ENCODE measurements at places on chromosomes 1 and 21. TPM values are rescaled to one million over a fixed set of nuclear protein-coding genes. Genes with fewer than 3 reads are reported as not detected.
A peak's percentile ranks its signal among the peaks of the same experiment; 100 is the strongest.

The VCAM1 gene
- 33.6 TPM for total RNA-seq

The EDARADD gene
- 16.6 TPM for total RNA-seq

DNA sequence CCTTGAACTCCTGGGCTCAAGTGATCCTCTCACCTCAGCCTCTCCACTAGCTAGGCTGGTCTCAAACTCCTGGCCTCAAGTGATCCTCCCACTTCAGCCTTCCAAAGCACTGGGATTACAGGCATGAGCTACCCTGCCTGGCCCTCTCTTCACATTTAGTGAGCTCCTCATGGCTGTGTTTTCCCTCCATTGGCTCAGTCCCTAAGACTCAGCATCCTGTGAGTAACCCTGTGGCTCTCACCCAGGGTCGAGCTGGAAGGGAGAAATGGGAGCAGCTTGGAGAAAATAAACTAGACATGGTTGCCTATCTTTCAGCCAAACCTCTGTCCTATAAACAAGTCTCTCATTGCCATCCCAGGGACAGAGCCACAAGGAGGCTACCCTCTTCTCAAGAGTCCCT, 17.5 kb downstream of the NCF2 start:
- H3K4me3 ChIP-seq, result no peak overlapping the region
- no peak for DNase-seq
- peaks cover 8% of the 10 kb centered on the region for H3K4me1 ChIP-seq
- no peaks in the 10 kb centered on the region for H3K27me3 ChIP-seq
- H3K27ac ChIP-seq, result no peak overlapping the region
- no peaks in the 10 kb centered on the region for H3K36me3 ChIP-seq

- DNase-seq, result peak; percentile 51
- peak overlapping the region; percentile 89 for H3K27ac ChIP-seq
- H3K36me3 ChIP-seq, result no peaks in the 10 kb centered on the region
- H3K4me3 ChIP-seq, result peak overlapping the region; percentile 88
- no peaks in the 10 kb centered on the region for H3K27me3 ChIP-seq
Observed at GRCh38 chr1:9539829-9540550, 725 bp downstream of the SLC25A33 start.

The TSSK3 gene
- 6.6 TPM for total RNA-seq

DNA sequence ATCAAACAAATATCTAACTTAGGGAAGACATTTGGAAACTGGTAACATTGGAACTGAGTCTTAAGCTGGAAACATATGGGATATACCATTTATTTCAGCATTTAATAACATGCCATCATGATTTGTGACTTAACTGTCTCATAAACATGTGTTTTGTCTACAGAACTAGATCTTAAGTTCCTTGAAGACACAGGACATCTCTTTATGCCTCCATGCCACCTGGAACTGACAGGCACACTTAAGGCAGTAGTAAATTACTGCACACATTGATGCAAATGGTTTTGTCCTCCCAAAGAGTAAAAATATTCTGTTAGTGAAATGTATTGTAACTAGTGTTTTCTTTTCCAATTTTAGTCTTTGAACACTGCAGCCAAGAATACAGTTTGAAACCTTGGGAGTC, 1.6 kb upstream of the EXO1 start:
- DNase-seq, result no peak
- no peaks in the 10 kb centered on the region for H3K36me3 ChIP-seq
- H3K27ac ChIP-seq, result no peak overlapping the region
- H3K27me3 ChIP-seq, result peaks cover 5% of the 10 kb centered on the region
- no peak overlapping the region for H3K4me3 ChIP-seq

The OR10Z1 gene
- total RNA-seq, result not detected

The TMPRSS3 gene
- total RNA-seq, result not detected

GRCh38 chr21:45897191-45898027, 84.2 kb upstream of the COL6A1 start:
- H3K27ac ChIP-seq, result no peak overlapping the region
- peaks cover 4% of the 10 kb centered on the region for H3K27me3 ChIP-seq
- H3K4me3 ChIP-seq, result no peak overlapping the region
- DNase-seq, result no peak
- no peaks in the 10 kb centered on the region for H3K36me3 ChIP-seq

The CD53 gene
- not detected for total RNA-seq
